ENCODE measurements at places on chromosomes 7 and 10. TPM values are rescaled to one million over a fixed set of nuclear protein-coding genes. Genes with fewer than 3 reads are reported as not detected.

DNA sequence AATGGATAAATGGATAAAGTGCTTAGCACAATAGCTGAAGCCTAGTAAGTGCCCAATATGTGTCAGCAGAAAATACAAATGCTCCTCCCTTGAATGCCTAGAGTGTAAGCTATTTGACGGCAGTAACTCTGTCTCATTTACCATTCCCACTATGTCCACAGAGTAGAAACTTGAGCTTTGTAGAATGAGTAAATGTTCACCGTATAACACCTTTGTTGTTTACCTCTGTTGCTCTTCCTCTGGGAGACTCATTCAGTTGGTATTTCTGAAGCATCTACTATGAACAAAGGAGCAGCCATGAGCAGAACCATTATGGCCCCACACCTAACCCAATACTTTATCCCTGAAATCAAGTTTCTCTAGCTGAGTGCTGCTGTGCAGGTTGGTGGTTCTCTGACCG is 8.4 kb upstream of the SLC16A12 start:
- DNase-seq, result no peak

The CLCN1 gene
- 0.06 TPM for total RNA-seq

DNA sequence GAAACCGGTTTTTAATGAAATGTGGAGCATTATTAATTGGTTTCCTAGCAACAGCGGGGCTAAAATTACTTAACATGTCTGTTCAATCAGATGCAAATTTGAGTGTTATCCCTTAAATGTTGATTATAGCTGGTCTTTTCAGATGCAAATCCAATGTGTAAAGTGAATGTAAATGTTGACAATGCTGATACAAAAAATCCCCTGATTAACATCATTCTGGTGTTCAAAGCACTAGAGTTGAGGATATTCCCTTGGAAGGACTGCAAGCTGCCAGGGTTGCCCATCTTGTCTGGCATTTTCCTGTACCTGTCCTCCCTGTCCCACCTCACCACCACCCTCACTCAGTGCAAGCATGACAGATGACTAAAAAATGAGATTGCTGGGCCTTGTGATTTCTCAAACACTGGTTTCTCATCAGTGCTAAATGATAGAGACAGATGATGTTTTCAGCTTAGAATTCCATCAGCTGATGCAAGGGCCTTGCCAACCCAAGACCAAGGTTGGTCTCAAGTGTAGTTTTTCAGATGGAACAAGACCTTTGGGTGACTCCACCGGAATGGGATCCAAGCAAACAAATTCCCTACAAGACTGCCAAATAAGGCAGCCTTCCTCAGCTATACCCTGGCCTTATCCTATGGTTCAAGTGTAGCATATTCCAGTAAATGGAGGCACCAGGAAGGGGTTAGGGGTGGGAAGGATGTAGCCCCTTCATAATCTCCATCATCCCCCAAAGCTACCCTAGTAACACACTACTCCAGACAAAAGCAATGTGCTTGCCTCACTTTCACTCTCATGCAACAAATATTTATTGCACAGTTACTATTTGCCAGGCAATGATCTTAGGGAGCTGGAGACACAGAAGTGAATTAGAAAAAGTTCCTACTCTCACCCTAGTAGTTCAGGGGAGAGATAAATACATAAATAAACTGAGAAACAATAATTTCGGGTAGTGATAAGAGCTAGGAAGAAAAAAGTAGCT is 54.9 kb downstream of the JAZF1 start:
- DNase-seq, result no peak

DNA sequence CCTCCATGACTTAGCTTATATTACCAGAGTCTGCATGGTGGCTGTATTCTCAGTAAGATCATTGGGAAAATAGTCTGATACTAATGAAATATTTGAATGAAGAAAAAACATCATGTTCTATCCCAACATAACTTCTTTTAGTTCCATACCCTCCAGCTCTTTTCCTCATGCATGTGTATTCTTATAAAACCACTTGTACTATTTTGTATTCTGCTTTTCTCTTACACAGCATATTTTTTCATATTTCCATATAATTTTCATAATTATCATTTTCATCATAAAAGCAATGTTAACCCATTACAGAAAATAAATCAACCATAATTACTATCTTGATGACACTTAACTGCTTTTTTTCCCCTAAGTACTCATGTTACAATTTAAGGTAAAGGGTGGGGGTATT is 371.2 kb upstream of the LRGUK start:
- DNase-seq, result no peak

GRCh38 chr10:131086094-131086493 is 225.4 kb downstream of the TCERG1L start:
- DNase-seq, result no peak
